ENCODE measurements at places on chromosomes 4 and X.

GRCh38 chr4:81698538-81699296 is 227.0 kb upstream of the RASGEF1B start:
- no peak for DNase-seq

DNA sequence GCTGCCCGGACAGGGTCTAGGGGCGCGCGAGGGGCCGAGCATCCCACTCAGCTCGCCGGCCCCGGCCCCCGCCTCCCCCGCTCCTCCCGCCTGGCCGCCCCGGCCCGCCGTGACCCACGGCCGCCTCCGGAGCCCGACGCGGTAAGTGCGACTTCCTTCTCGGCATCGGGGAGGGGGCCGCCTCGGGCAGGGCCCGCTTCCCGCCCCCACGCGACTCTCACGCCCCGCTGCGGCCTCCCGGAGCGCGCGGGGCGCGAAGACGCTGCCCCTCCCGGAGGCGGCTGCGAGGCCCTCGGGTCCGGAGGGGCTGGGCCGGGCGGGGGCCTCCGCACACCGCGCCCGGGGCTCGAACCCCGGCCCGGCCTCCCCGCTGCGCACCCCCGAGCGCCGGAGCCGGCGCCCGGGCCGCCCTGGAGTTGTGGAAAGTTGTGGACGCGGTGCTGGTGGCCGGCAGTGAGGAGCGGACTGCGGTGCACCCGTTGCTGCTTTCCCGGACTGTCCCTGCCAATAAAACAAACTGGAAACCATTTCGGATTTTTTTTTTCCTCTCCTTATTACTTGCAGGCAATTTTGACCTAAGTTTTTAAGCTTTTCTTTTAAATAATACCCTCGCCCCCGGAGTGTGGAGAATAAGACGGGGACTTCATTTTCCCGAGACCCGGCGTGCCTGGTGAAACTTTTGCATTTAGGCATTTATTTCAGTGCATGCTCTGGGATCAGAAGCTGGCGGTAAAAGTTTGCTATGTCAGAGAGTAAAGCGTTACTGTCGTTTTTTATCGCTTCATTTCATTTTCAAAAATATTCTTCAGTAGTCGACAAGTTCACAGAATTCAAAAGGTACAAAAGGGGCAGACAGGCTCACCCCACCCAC is 13.0 kb upstream of the TMEM156 start:
- no peak for DNase-seq

DNA sequence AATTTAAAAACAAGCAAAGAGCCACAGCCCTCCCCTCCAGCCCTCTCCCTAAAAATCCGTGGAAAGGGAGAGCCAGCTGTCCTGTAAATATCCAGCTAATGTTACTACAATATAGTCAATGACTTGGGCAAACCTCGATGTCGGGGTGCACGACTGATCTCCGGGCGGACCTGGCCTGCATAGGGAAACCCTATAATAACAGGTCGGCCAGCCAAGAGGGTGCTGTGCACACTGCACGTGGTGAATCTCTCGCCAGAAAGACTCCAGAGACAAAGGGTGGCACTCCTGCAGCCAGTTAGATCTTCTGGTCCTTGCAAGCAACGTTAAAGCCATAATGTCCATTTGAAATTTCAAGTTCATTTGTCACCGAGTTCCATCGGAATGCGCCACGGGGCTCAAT is 1092.8 kb downstream of the ADGRL3 start:
- no peak for DNase-seq

DNA sequence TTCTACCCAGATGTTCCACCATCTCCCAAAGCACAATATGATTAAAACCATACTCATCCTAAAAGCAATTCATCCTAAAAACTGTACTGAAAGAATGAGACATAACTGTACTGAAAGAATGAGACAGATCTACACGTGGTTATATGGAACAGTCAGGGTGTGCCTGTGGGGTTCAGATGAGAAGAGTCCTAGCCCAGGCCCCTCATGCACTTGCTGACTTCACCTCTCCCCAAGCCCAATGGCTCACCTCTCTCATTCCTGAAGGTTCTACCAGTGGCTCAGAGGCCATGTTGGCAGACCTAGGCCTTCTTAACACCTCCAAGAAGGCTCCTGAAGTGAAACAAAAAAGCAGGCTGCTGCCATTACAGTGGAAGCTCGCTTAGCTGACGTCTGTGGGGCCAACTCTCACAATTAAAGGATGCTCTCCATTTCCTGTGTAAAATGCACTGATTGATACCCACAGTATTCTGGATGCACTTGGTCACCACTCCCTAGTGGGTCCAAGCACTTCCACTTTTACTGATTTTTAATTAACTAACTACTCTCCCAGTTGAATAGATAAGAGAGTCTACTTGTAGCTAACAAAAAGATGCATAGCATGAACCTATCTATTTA is 3.8 kb downstream of the PLAC1 start:
- DNase-seq = no peak

GRCh38 chrX:152884171-152884570 is 13.7 kb upstream of the ZNF185 start:
- DNase-seq = no peak

GRCh38 chr4:6974138-6974848 is 64.7 kb downstream of the TBC1D14 start:
- no peak for DNase-seq

GRCh38 chrX:1582686-1583437 is 8.5 kb upstream of the AKAP17A start:
- DNase-seq = no peak

- DNase-seq = no peak
Measured at GRCh38 chrX:19075754-19076153, 46.5 kb downstream of the ADGRG2 start.

DNA sequence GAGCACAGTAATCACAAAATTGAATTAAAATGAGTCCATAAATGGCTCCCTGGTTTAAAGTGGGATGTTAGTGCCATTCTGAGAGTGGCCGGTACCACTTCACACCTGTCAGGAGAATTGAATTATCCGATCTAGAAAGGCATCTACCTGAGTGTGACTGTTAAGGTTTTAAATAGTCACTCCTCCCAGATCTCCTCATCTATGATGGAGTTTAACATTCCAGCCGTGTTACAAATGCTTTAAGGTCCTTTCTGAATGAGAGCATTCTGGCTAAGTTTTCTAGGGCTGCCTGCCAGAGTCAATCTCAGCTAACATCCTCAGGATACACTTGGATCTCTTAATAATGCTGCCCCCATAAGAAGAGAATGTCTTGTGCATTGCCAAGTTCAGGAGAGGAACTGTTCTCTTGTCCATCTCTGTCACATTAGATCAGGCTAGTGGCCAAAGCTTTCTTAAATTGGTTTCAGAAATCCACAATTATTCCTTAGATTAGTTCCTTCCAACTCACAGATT is 231.1 kb downstream of the SLC39A8 start:
- DNase-seq = no peak

DNA sequence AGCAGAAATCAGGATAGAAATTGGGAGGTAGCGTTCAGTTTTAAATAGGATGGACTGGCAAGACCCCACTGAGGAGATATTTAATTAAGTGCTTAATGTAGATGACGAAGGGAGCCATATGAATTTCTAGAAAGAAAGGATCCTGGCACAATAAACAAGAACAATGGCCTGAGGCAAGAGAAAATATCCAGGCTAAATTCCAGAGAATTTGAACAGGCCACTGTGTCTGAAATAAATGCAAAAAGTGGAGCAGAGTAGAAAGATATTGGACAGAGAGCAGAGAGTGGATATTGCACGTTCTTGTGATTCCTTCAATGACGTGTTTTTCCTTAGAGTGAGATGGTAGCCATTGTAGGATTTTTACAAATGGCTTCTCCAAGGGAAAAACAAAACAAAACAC is 1504.8 kb downstream of the C4orf33 start:
- DNase-seq = no peak

DNA sequence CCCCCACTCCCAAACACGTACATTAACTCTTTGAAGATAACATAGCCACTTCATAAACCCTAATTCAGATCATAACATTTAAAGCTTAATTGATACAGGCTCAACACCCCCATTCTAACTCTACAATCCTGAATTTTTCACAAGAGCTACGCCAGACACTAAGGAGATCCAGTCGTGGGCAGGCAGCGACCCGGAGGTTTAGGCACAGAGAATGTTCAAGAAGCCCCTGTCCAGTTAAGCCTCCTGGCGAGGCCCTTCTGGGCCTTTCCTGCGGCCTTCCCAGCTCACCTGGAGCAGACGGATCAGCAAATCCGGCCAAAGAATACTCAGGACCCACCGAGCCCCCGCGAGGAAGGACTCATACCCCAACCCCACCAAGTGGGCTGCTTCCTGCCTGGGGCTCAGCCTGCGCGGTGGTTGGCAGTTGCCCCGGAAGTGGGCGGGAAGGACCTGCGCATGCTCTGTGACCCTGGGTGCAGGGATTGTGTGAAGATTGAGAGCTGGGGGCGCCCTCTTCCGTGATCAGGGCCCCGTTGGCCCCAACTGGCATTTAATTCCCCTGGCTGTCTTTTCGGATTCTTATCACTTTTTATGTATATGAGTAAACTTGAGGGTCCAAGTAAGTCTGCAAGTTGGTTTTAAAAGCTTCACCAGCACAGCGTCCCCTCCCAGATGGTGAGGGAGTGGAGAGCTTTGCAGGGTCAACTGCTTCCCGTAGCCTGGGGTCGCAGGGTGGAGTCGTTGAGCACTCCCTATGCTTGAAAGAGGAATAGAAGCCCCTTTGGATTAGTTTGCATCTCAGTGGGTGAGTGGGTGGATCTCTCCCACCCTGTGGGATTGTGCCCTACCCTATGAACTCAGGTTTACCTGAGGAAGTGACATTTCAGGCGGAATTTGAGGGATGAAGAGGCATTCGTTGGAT is at the start of gene TRIM61:
TSS of gene TRIM61 (minus strand) at position 415 of the 922 bp plus-strand sequence. CDS start 7,655 bp downstream, outside the sequence.
- DNase-seq = no peak

DNA sequence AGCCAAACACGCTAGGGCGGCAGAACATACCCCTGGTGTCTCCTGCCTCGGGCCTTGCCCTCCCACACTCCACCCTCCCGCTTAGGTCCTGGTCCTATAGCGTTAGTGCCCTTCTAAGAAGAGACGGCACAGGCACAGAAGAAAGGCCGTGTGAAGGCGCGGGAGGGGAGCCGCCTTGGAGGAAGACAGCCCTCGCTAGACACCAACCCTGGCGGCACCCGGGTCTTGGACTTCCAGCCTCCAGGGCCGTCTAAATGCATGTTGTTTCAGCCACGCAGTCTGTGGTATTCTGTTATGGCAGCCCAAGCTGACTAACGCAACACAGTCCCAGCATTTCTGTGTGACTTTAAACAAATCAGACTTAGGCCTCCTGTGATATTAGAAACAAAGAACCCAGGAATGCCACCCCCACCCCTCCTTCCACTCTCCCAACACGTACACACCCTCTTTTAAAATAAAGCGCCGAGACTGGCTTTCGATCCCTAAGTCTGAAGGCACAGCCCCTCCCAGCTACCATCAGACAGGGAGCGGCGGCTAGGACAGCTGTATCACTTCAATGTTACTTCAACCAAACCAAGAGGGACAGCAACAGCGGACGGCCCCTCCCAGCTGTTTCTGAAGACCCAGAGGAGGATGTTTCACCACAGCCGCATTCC is 128.0 kb downstream of the AFAP1 start:
- no peak for DNase-seq

- no peak for DNase-seq
Measured at GRCh38 chrX:45760187-45760742, 559.6 kb upstream of the DIPK2B start.

DNA sequence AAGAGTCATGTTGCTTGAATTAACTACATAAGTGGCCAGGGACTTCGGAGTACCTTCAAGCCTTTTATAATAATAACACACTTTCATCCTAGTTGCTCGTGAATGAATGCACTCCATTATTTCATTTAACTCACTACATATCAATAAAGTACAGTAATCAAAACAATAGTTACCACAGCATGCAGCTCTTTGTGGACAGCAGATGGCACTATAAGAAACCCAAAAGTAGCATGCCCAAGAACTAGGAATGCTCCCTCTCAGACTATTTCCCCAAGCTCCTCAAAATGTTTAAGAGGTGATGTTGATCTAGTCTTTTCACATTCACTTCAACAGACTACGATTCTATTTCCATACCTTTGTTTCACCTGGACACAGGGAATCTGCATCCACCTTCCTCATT is 500.8 kb upstream of the DIAPH2 start:
- DNase-seq = no peak

GRCh38 chr4:26084414-26084813 is 170.4 kb downstream of the SMIM20 start:
- DNase-seq = no peak

DNA sequence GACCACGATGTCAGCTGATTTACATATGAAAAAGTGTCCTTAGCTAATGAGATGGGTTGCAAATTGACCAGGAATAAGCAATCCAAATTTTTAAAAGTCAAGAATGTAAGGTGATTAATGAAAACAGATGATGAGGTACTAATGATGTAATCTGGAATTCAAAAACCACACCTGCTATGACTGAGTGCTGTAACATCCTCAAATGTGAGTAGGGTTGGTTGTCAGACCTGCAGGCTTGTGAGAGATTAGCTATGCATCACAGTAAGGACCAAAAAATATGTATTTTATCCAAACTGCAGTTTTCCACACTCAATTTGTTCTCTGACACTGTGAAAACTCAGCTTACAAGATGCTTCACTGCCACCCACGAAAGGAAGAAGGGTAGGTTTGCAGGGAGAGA is 242.5 kb downstream of the OPHN1 start:
- DNase-seq = no peak
